Forelimb muscle (tissue), 1 donor: ENCODE measurements at places on chromosomes 4 and X.
A peak's percentile ranks its signal among the peaks of the same experiment; 100 is the strongest.

DNA sequence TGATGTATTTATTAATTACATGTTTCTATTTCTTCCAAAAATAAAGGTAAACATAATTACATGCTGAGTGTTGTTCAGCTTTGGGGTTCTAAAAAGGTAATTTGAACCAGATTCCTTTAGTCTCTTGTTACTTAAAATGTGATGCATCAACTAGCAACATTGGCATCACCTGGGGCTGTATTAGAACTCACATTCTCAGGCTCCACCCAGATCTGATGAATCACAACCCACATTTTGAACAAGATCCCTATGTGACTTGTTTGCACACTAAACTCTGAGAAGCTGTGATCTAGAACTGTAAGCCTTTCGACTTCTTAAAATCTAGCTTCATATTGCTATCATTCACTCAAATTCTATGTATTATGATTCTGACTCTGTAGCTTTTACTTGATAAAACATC is 23.0 kb upstream of the HS3ST1 start:
- DNase-seq = no peak

GRCh38 chr4:39037491-39037825 is 5.2 kb upstream of the TMEM156 start:
- no peak for DNase-seq

- no peak for DNase-seq
These were observed 67.4 kb upstream of the PCDH19 start for GRCh38 chrX:100477467-100477866.

DNA sequence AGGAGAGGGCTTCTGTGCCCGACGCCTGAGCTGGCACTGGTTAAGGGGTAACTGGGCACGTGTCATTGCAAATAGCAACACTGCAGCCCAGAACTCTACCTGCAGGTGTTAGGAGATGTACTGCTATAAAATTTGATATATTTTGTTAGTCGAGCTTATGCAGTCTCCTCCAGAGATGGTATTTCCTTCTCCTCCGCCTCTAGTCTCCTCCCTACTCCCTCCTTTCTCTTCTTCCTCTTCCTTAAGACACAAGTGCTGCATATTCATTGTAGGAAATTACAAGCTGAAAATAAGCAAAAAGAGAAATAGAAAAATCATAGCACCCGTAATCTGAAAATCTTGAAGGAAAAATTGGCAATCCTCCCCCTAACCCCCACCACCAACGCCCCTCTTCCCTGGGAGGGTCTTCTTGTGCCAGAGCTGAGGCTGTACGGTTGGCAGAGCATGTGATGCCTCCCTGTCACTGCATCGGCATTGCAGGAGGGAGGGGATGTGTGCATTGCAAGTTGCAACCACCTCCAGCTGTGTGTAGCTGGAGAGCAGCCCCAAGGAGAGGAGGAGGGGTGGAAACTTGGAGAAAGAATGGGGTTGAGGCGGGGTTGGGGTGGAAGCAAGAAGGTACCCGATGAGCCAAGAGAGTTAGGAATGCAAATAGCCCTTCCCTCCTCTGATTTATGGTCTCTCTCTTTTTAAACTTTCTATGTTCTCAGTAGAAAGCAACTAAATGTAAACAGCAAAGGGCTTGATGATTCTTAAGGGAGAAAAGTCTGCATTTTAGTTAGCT is 48.3 kb upstream of the MND1 start:
- DNase-seq = peak; percentile 41

GRCh38 chr4:78355306-78355705 is 196.3 kb upstream of the ANXA3 start:
- DNase-seq = no peak
